ENCODE measurements at places on chromosomes 7 and 10. TPM values are rescaled to one million over a fixed set of nuclear protein-coding genes. Genes with fewer than 3 reads are reported as not detected.

Gene FAM25C
- total RNA-seq: not detected

Gene TMEM26
- 0.32 TPM for total RNA-seq

Gene TSPAN15
- 7.9 TPM for total RNA-seq

Gene TMEM140
- total RNA-seq: 30.4 TPM

Gene ZNF365
- total RNA-seq: 0.32 TPM

Gene SVIL
- 378 TPM for total RNA-seq

Gene UBN2
- 20.6 TPM for total RNA-seq

Gene LIPJ
- total RNA-seq: not detected

Gene FGFBP3
- total RNA-seq: 0.21 TPM

Gene SLC26A5
- not detected for total RNA-seq
